ENCODE measurements at places on chromosomes 5 and 9.

DNA sequence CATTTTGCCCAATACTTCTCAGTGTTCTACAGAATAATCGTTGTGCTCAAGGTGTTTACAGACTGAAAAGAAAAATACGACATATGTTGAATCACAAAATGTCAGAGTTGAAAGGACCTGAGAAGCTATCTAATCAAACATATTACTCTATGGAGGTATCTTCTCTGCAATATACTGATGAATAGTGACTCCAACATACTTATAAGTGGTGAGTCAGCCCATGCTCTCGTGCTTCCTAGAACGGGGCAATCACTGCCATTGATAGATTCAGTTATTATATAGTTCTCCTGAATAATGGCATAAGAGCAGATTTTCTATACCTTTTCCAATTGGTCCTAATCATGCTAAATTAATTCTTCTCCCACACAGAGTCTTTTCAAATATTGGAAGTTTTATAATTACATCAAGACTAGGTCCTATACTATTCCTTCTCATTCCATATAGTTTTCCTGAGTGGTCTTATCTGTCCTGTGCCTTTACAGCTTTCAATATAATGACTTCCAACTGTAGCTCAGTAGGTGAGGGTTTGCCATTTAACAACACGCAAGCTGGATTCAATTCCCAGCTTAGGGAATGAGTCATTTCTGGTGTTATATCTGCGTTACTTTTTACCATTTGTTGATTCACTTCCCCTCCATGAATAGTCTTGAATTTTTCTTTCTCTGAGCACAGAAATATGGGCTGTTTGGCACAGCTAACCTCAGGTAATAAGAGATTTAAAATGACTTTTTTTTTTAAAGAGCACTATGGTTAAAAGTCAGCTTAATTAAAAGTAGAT lies 81.1 kb downstream of the PLK2 start:
- no peak for DNase-seq

DNA sequence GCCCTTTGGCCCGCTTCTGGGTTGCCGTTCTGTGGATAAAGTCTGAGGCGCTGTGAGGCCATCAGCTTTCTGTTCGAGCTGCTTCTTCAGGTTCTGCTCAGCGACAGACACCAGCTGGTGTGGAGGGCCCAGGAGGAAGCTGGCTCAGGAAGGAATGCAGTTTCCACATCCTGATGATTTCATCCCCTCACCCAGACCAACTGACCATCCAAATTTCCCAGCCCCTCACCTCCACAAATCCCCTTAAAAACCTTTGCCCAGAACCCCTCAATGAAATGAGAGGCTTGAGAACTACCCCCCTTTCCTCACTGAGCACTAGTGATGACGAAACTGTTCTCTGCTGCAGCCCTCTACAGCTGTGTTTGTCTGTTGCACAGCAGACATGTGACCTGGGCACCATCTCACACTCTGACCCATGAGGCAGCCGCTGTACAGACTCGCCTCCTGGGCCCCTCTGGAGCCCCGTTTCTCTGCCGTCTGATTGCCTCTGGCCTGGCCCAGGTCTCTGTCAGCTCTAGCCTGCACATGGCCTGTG lies 45.4 kb downstream of the SPATA31C2 start:
- peak; percentile 72 for DNase-seq

- DNase-seq, result no peak
These were observed 28.4 kb downstream of the ARHGEF37 start for GRCh38 chr5:149609640-149610219.

- no peak for DNase-seq
These were observed 112.5 kb upstream of the CD180 start for GRCh38 chr5:67308988-67309688.

GRCh38 chr5:173833196-173833985 lies 54.8 kb upstream of the CPEB4 start:
- DNase-seq, result no peak

DNA sequence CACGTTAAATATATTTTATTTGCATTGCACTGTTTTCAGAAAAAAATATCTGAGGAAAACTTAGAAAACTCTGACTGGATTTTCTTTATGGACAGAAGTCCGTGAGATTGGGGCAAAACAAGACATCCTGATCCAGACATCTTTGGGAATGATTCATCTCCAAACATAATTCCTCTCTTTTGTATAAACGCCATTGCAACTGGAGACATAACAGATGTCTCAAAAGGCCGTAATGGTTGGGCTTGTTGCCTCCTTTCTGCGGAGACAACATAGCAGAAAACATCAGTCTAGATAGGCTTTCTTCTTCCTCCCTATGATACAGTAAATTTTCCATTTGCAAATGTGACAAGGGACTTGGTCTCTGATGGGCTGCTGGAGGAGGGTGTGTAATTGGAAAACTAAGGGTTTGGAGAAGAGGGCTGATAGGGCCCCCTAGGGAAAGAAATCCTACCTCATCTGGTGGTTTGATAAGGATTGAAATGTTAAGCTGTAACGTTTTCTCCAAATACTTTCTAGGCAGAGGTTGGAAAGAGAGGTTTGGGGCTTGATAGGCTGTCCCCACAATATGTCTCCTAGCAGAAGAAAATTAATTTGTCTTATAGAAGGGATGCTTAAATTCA lies 631.5 kb upstream of the ST8SIA4 start:
- DNase-seq, result no peak

DNA sequence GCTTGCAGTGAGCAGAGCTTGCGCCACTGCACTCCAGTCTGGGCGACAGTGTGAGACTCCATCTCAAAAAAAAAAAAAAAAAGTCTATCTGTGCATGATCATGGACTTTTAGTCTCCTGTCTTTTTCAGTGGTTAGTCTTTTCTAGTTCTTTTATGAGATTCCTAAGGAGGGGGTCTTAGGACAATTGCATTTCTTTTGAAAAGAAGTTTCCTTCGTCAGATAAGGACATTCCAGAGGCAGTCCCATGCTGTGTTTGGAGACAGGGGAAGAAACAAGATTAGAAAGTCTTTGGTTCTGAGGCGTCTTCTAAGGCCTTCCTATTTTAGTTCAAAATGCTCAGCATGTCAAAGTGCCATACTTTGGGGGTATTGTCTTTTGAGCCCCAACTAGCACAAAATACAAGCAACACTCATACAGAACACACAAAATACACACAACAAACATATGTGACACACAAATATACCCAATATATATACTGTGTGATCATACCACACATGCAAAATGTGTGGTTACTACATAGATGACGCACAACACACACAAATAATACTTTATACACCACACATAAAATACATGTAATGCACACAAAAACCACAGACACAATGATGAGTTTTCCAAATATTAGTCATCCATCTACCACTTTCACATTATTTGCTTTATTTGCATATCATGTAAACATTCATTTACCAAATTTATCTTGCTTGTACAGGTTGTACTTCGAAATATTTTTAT lies 394.5 kb downstream of the SPATA31D1 start:
- no peak for DNase-seq

- no peak for DNase-seq
These were observed 67.0 kb downstream of the CAST start for GRCh38 chr5:96729156-96729555.

DNA sequence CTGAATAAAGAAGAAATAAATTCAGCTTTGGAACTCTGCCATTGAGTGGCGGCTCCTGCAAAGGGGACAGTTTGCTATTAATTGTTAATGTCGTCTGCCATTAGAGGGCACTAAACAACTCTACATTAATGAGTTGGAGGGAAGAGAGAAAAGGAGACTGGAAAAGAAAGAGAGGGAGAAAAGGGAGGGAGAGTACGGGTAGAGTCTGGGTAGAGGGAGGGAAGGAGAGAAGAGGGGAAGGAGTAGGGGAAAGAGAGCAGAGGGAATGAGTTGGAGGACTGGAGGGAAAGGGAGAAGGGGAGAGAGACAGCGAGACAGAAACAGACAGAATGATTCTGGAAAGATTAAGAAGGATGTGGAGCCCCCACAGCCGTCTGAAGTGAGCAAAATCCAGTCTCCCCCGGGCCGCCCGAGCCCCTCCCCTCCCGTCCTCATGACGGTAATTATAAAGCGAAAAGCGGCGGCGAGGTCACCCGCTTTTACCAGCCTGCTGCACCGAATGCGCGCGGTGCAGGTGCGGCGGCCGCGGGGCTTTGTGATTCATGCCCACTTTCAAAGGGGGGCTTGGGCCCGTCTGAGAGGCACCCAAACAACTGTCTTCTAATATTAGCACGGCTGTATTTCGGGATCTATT lies 1.9 kb upstream of the FST start:
- peak; percentile 64 for DNase-seq

GRCh38 chr5:3715062-3715461 lies 119.4 kb downstream of the IRX1 start:
- peak; percentile 58 for DNase-seq

DNA sequence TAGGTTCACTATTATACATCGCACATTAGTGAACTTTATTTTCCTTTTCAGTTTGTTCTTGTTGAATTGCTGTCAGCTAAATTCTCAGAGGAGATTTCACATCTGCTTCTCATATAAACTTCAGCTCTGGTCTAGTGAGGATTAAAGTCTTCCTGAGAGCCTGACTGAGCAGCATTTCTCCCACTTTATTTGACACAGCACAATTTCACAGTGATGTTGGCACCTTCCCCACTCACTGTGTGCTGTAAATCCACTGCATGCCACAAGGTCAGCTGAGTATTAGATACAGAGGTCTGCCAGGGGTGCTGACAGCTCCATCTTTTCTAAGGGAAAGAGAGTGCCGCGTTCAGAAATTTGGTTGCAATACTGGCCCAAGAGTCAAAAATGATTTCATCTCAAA lies 567.4 kb downstream of the PRR16 start:
- DNase-seq, result no peak

DNA sequence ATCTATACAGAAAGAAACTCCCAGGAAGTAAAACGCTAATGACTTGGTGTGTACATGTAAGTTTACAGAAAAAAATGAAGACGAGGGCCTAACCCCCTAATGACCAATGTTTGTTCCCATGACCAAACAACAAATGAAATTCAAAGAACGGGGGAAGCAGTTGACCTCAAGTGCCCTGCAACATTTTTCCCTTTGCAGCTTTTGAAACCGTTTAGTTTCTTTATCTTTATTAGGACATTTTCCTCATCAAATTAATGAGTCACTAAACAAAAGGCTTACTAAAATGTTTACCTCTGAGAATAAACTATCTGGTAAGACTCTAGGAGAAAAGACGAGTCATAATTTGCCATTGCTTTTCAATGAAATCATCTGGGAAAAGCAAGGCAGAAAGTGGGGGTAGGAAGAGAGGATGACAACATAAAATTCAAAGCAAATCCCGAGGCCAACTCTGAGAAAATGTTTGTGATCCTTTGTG lies 57.4 kb downstream of the LHFPL2 start:
- no peak for DNase-seq

- DNase-seq, result no peak
These were observed 4.7 kb downstream of the ERCC6L2 start for GRCh38 chr9:95880021-95880690.

DNA sequence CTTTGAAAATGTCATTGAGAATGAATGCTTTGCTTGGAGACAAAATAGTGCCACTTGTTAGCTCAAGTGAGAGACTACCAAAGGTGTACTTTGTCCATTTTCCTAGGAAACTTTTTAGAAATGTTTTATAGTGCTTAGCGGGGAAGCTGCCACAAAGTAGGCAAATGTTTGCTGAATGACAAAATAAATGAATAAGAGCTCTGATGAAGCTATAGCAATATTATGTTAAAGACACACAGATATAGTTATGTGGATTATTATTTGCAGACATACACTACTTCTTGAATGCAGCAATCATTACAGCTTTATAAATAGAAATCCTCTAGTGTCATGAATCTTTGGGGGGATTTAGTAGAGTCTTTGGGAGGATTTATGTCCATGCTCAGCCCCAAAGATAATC lies 92.7 kb upstream of the C6 start:
- DNase-seq, result no peak

GRCh38 chr9:112308588-112308987 lies 24.8 kb downstream of the PTBP3 start:
- no peak for DNase-seq

GRCh38 chr9:134275375-134275774 lies 50.9 kb upstream of the RXRA start:
- DNase-seq, result no peak

GRCh38 chr5:151523335-151523734 lies 67.8 kb downstream of the FAT2 start:
- no peak for DNase-seq

- no peak for DNase-seq
These were observed 270.2 kb upstream of the BRINP1 start for GRCh38 chr9:119639287-119639955.

DNA sequence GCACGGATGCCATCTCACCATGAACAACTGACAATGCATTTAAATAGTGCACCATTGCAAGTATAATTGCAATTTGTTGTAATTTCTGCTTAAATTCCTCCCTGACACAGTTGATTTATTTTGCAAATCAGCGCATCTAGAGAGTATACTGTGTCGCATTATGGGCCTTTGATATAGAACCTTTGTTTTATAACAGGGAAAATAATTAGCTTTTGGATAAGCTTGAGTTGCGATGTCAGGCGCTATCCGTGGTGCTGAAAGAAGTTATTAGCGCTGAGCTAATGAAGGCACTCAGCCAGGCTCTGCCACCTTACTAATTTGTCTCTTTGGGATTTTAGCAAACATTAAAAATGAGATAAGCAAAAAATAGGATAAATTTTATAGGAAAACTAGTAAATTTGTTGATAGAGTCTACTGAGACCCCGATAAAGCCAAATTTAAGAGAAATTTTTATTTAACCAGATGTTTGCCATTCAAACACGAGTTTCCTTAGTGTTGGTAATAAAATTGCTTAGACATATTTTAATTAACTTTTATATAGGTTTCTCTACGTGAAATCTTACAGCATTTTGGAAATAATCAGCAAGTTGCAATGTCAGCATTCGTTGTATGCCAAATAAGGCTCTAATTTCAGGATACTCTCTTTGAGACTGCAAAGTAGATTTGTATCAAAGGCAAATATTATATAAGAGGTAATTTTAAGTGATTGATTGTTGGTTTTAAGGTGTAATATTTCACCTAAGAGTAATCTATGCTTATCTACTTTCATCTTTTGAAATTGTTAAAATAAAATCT lies 355.5 kb downstream of the TLR4 start:
- peak; percentile 27 for DNase-seq

DNA sequence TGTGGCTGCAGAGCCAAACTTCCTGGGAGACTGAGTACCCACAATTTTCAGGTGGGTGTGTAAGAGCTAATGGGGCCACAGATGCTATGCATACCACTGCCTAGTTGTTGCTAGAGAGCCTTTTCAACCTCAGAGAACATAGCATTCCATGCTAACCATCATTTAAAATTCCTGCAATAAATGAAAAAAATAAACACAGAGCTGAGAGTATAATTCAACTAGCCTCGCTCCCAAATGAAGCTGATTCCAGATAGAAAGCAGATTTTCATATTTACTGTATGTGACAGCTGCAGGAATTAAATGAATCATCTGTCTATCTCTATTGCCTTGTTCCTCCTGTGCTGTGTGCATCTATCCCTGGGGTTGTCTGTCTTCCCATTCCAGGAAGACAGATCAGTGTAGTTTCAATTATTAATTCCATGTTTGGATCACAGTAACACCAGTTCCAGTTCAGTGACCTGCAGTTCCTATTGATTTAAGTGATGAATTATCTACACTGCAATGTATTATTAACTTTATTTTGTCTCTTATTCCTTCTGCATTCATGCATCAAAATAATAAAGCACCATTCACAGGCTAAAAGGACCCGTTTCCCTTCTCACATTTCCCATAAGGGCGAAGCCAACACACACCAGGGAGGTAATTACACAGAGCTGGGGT lies 324.5 kb downstream of the SLIT3 start:
- DNase-seq, result no peak

GRCh38 chr5:137086342-137086741 lies 412.8 kb downstream of the SPOCK1 start:
- DNase-seq, result no peak

Measured in right cardiac atrium (tissue), 5 donors.